Fibroblast of lung (primary cell): ENCODE measurements at places on chromosomes 1 and 21. TPM values are rescaled to one million over a fixed set of nuclear protein-coding genes. Genes with fewer than 3 reads are reported as not detected.

- no peak for DNase-seq
These were observed 10.1 kb downstream of the HMGCS2 start for GRCh38 chr1:119758584-119758983.

DNA sequence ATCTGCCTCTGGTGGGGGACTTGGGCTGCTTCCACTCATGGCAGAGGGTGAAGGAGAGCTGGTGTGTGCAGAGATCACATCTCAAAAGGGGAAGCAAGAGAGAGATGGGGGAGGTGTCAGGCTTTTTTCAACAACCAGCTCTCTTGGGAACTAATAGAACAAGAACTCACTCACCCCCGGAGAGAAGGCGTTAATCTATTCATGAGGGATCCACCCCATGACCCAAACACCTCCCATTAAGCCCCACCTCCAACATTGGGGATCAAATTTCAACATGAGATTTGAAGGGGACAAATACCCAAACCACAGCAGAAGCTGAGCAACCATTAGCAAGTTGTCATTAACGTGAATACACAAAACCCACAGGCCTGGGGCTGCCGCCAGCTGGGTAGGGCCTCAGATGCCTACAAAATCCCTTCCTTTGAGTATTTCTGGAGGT is 12.0 kb upstream of the VWA5B1 start:
- DNase-seq = no peak

DNA sequence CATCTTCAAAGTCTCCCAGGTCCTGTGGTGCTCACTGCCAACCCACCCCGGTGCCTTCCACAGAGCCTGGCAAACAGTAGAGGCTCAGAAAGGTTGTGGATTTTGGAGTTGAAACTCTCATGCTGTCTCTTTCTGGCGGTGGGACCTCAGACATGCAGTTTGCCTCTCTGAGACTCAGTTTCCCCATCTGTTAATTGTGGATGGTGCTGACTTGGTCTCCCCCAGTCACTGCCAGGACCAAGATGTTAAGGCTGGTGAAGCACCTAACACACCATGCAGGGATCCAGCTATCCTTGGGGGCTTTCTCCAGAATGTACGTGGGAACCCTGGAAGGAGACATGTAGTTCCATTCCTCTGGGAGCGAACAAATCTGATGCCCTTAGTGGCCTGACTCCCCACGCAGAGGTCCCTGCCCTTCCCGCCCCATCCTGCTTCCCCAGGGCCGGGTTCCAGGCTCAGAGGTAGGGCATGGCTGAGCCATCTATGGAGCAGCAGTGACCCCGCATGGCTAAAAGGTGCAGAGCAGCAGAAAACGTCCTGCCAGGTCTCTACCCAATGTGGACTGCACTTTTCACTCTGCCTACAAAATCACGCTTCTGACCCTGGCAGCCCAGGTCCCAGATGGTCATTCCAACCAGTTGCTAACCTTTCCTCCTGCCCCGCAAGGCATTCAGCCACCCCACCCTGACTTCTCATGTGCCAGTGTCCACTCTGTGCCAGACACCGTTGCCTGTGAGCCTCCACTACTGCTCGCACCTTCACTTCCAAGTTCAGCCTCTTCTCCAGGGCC is 9.2 kb upstream of the TTC22 start:
- DNase-seq = peak; percentile 46

DNA sequence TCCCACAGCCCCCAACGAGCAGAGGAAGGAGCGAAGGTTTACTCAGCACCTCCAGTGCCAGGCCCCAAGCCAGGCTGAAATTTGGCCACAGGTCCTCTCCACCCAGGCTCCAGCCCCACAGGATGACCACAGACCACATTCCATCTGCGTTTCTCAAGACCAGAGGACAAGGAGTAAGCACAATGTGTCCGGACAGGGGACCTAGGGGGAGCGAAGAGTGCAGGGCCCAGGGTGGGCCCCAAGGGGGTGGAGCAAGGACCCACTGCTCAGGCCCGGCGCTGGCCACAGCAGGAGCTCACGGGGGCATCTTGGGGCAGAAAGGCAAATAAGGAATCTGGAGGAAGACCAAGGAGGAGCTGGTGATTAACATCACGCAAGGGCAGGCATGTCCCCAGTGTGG is 100.5 kb downstream of the NPHP4 start:
- DNase-seq = peak; percentile 74

Gene MACF1
- total RNA-seq = 265 and 414 TPM in 2 replicates

DNA sequence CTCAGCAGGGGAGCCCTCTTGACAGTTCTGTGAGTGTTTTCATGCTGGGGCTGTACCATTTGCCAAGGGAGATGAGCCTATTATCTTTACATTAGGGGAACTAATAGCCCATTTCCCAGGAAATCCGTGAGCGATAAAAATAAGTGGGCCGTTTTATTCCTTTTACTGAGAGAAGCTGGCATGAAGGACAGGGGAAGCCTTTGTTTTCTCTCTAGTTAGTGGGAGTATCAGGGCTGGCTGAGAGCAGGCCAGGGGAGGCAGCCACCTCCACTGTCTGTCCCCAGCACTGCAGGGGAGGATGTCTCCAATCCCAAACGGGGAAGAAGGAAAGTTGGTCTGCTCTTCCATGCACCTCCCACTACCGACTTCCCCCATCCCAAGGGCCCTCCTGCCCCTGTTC is 2.5 kb downstream of the UBL4B start:
- DNase-seq = no peak

Gene IGSF5
- not detected in 2 replicates for total RNA-seq

GRCh38 chr21:38165466-38166172 is 91.2 kb upstream of the KCNJ15 start:
- peak; percentile 65 for DNase-seq
